Hindlimb muscle (tissue), 1 donor: ENCODE measurements at places on chromosomes 1 and 21. TPM values are rescaled to one million over a fixed set of nuclear protein-coding genes. Genes with fewer than 3 reads are reported as not detected.

GRCh38 chr21:33493756-33494155 is 2.2 kb upstream of the DNAJC28 start:
- DNase-seq = no peak

DNA sequence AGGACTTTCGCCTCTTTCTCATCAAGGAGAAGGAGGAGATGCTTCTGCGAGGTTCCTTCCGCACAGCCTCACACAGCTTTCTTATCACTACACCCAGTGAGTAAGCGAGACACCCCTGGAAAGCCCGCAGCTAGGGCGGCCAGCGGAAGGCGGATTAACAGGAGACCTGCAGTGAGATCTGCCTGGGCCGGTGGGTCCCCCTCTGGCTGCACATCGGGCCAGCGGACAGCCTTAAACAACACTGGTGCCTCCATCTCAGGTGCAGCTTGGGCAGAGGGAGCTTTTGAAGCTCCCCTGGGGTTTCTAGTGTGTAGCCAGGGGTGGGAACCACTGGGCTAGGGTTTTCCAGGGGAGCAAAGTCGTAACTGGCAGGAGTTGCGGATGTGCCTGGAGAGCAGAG is 17.5 kb upstream of the MTARC1 start:
- DNase-seq = no peak

DNA sequence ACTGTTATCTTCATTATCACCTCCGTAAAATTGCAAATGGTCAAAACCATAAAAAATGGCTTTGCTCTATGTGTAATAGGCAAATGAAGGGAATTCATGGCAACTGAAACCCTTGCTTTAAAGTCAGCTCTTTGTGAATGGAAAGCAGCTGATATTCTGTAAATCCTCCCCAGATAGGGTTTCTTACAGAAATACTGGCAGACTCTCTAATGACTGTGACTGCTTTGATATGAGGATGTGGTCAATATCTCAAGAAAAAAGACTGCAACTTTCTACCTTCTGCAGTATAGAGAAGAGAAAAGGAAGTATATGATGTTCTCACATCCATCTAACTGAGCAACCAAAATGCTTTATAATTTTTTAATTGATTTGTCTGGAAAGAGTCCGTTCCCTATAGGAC is 193.1 kb downstream of the ST6GALNAC3 start:
- DNase-seq = no peak

DNA sequence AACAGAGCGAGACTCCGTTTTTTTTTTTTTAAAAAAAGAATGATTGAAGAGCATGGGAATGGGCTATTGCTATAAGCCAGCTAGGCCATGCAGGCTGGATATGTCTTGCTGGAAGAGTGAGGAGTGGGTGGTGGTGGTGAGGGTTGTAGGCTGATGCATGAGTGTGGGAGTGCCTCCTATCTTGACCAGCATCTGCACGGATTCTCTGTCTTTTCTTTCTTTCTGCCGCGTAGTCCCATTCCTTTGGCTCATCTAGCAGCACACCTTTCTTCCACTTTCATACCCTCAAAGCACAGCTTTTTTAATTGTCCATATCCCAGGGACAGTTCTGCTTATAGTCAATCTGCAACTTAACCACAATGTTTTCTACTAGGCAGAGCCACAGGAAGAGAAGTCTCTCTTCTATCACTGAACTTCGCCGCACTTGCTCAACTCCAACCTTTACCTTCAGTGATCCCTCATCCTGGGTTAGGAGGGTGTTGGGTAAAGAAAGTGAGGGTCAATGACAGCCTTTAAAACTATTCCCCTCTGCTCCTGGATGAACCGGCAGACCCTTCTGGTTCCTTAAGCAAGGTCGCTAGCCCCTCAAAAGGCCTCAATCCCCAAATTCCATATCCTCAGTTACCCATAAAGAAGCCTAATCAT is 15.2 kb downstream of the ADCY10 start:
- DNase-seq = no peak

SHE gene
- polyA plus RNA-seq = 9.9 TPM

DTL gene
- polyA plus RNA-seq = 7.8 TPM

SYT14 gene
- polyA plus RNA-seq = 1.7 TPM

TMPRSS15 gene
- polyA plus RNA-seq = 0.89 TPM
